ENCODE measurements at places on chromosomes 3 and 15. TPM values are rescaled to one million over a fixed set of nuclear protein-coding genes. Genes with fewer than 3 reads are reported as not detected.

DNA sequence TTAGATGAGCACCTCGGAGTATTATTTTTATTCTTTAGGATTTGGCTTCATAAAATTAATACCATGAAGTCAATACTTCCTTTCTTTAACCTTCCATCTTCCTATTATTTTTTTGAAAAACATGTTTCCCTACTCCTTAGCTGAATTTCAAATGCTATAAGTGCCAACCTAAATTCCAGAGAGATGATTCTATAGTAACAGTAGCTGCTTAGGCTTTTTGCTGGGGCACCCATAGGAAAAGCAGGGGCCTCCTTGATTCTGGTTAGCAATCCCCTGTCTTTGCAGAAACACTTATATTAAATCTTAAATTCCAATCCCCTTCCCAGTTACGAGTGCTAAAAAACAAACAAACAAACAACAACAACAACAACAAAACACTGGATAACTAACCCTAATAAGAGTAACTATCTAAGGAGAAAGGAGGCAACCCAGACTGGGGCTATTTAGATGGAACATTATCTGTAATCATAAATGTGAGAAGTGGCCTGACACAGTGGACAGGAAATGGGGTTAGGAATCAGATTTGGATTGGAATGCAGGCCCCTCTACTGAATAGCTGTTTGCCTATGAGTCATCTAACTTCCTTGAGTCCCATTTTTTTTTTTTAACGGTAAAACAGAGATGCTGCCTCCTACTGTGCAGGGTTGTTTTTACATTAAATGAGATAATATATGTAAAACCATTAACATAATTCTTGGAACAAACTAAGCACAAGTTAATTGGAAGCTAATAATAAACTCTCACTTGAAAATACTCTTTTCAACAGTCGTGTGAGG lies 148.1 kb downstream of the WDR72 start:
- DNase-seq: no peak

GRCh38 chr3:126867190-126867862 lies 115.6 kb upstream of the PLXNA1 start:
- DNase-seq: no peak

GRCh38 chr3:125206934-125207333 lies 5.6 kb downstream of the SLC12A8 start:
- no peak for DNase-seq

The SCN11A gene
- total RNA-seq: 0.34 TPM

The GNAT1 gene
- not detected for total RNA-seq

GRCh38 chr15:73033611-73034010 lies 18.7 kb upstream of the NEO1 start:
- DNase-seq: peak; percentile 17

- no peak for DNase-seq
Measured at GRCh38 chr3:111767756-111768445, 91.2 kb upstream of the PHLDB2 start.

The CCDC39 gene
- total RNA-seq: not detected

The CD200 gene
- total RNA-seq: 7.2 TPM

- DNase-seq: no peak
Measured at GRCh38 chr3:49895791-49896190, 7.9 kb downstream of the MST1R start.

DNA sequence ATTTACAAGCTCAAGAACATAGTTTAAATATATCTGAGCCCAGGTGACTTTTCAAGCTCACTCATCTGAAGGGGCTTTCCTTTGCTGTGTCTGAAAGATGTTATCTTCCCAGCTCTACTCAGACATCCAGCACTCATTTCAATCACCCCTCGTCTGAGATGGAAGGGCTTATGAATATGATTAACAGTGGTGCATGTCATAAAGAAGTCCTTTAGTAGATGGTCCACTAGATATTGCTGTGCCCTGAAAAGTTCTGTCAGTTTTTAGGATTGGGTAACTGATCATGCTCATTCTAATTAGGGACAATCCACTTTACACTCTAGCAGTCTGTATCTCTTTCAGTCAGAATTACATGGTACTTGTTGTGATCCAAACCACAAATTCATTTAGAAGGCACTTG lies 28.3 kb downstream of the RETNLB start:
- peak; percentile 50 for DNase-seq

GRCh38 chr3:82834098-82834497 lies 1072.7 kb upstream of the GBE1 start:
- no peak for DNase-seq

DNA sequence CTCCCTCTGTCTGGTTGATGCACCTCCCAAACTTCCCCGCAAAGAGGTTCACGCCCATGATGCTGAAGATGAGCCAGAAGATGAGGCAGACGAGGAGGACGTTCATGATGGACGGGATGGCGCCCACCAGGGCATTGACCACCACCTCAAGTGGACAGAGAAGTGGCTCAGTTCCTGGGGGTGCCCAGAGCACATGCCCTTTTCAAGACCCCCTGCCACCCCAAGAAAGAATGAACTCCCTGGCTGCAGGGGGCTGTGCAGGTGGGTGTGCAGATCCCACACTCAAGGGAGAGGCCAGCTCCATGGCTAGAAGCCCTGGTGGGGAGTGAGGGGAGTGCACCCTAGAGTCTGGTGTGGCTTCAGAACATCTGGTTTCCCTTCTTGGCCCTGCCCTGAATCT lies 64.1 kb downstream of the EXOG start:
- no peak for DNase-seq

DNA sequence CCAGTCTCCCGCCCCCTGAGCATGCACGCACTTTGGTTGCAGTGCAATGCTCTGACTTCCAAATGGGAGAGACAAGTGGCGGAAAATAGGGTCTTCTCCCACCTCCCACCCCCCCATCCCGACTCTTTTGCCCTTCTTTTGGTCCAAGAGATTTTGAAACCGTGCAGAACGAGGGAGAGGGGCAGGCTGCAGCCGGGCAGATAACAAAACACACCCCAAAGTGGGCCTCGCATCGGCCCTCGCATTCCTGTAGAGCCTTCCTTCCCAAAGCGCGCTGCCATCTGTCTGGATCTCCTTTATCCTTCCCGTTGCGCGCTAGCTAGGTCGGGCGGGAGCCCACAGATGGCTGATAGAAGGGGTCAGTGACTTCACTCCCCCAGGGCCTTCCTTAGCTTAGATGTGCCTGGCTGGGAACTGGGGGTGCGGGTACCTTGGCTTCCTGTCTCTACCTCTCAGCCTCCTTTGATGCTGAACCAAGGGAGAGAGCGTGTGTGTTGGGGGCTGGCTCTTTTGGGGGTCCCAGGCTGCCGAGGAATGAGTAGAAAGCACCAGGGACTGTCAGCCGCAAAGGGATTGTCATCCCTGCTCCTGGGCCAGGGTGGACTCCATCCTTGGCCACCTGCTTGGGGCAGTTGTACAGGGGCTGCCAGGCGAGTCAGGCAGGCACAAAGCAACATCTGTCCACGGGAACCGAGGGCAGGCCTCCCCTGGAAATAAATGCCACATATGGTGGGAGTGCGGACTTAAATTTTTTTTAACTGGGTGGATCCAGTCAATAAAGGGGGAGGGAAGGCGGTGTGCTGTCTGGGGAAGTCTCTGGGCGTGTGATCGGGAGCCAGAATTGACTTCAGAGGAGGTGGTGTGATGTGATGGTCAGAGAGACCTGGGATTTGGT lies 1.8 kb downstream of the SMAD3 start:
- no peak for DNase-seq

DNA sequence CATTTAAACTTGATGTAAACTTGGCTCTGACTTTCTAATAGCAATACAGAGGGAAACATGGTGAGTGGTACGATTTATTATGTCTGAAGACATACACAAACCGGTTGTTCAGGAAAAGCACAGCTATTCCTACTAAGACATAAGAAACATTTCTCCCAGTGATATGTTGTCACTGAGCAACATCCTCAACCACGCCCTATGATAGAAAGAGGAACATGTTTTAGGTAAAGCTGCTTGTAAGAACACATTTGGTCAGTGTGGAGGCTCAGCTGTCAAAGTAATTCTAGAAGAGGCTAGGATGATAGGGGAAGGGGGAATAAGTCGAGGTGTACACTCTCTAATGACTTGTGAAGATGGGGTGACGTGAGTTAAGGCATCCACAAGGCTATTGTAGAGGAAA lies 42.7 kb upstream of the B3GNT5 start:
- no peak for DNase-seq

Measured in esophagus muscularis mucosa (tissue), 4 donors.